ENCODE measurements at places on chromosomes 13 and 19.
A peak's percentile ranks its signal among the peaks of the same experiment; 100 is the strongest.

DNA sequence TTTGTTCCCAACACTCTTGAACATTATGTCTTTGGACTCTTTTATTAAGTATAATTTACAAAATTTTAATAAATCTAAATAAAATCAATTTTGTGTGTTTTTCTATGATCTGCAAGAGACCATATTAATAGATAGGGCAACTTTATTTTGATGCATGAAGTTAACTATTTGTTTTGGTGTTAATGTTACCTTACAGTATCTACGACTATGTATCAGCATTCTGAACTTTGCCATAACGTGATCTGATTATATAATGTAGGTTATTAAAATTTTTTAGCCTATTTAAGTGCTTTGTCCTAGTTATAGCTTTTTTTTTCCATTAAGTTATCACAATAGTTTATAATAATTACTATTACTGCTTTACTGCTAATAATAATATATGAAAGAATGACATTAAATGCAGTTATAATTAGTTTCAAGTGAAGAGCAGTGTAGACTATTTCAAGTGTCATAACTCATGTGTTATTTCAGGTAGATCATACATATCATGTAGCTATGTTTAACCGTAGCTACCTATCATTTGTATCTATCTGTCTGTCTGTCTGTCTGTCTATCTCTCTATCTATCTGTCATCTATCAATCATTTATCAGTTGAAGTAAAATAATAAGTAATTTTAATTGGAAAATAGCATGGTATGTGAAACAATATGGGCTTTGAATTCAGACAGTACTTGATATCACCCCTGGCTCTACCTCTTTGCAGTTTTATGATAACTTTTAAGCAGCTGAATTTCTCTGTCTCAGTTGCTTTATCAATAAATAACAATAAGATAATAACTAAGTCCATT, 229.7 kb downstream of the GPC5 start:
- DNase-seq, result no peak

- DNase-seq, result no peak
Observed at GRCh38 chr19:58262922-58263296, 15.8 kb upstream of the ZNF8 start.

GRCh38 chr19:14113762-14114414, 3.7 kb downstream of the PRKACA start:
- DNase-seq, result no peak

GRCh38 chr19:7187605-7188339, 106.4 kb downstream of the INSR start:
- DNase-seq, result no peak

DNA sequence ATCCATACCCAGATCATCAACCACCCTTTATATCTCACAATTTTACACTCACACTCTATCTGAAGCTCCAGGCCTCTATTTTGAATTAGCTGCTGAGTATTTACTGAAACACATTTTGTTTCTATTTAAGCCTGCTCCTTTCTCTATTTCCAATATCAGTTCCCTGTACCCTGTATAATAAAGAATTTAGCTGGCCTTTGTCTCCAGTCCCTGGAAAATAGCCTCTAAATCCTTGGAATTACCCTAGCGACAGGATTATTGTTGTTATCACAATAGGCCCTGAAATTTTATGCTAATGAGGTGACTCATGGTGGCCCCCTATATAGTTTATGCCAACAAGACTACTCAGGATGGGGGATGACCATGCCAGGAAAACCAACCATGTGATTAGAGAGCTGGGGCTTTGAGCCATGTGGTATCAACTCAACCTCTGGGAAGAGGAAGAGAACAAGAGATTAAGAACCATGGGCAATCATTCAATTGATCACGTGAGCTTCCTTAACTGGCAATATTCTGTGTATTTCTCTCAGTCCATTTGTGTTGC, 72.7 kb downstream of the KATNAL1 start:
- no peak for DNase-seq

DNA sequence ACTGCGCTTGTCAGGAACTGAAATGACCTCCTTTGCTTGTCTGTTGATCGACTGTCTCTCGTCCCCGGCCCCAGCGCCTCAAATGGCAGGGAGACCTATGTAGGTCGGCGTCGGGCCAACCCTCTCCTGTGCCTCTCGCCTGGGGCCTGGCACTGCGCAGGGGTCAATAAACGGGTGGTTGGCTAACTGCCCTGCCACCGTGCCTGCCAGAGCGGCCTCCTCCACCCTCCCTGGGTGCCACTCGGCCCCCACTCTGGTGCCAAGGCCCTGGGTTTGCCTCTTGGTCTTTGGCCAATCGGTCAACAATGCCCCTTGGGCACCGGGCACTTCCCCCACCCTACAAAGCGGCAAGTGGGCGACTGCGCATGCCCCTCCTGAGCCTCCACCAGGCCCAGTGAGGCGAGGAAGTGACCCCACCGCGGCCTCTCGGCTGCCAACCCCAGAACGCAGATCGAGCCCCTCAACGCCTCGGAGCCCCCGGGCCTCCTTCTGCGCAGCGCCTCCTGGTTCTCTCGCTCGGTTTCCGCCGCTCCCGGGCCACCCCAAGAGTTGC, 1.1 kb downstream of the KEAP1 start:
- peak; percentile 31 for DNase-seq

DNA sequence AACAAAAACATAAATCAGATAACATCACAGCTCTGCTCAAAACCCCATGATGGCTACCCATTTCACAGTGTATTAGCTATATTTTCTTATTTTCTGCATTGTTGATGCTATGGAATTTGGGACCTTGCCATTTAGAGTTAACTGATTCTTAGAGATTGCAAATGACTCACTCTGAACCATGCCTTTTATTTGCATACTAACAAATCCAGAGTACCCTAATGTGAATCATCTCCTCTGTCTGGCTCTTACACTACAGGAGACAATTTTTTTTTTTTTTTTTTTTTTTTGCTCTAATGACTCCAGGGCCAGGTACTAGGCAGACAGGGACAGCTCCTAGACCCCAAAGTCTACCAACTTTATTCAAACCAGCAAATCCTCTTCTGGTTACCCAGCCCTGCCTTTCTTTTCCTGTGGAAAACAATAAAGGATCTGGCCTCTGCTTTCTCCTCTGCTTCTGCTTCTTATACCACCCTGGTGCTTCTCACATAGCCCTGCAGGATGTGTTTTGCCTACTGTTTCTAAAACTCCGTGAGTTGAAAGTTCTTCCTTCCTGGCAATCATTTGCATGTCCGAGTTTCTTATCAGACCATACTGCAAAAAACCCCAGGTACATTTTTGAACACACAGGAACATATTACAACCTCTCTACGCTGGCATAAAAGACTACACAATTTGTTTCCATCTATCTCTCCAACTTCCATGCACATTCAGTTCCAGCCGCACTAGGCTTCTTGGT, 10.6 kb upstream of the ZNF460 start:
- no peak for DNase-seq

DNA sequence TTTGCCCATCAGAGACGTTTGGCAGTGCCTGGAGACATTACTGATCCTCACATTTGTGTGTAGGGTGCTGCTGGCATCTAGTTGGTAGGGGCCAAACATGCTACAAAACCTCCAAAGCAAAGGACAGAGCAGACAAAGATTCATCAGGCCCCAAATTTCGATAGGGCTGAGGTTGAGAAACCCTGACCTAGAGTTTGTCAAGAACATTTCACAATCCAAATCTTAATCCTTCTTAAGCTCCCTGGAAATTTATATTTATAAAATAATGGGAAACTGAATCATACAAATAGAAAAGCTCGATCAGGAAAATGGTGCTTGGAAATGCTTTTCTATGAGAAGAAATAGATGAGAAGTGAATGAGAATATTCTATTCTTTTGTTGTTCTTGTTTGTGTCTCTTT, 273.6 kb downstream of the DCT start:
- DNase-seq, result no peak

- peak; percentile 89 for DNase-seq
Observed at GRCh38 chr19:47243776-47244547, 12.4 kb upstream of the CCDC9 start.

DNA sequence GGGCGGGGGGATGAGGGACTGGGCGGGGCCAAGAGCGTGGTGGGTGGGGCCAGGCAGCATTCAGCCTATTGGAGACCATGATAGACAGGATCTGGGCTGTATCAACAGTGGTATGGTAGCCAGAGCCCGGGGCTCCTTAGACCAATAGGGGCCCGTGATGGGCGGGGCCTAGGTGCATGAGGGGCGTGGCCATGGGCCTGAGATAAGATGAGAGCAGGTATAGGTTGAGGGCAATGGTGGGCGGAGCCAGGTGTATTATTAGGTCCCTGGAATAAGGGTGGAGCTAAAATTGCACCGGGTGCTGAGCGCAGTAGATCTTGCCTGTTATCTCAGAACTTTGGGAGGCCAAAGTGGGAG, 5.3 kb downstream of the ABCA7 start:
- peak; percentile 83 for DNase-seq

DNA sequence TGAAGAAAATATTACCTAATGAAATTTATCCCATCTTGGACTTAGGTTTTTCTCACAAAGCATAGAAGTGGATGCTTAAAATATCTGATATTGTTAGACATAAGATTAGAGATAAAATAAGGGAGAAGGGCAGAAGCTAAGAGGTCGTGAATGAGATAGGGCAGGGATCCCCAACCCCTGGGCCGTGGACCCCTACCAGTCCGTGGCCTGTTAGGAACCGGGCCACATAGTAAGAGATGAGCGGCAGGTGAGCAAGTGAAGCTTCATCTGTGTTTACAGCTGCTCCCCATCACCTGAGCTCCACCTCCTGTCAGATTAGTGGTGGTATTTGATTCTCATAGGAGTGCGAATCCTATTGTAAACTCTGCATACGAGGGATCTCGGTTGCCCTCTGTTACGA, 202.9 kb downstream of the GPC5 start:
- DNase-seq, result no peak

GRCh38 chr19:38562096-38562495, 55.7 kb downstream of the MAP4K1 start:
- DNase-seq, result no peak

DNA sequence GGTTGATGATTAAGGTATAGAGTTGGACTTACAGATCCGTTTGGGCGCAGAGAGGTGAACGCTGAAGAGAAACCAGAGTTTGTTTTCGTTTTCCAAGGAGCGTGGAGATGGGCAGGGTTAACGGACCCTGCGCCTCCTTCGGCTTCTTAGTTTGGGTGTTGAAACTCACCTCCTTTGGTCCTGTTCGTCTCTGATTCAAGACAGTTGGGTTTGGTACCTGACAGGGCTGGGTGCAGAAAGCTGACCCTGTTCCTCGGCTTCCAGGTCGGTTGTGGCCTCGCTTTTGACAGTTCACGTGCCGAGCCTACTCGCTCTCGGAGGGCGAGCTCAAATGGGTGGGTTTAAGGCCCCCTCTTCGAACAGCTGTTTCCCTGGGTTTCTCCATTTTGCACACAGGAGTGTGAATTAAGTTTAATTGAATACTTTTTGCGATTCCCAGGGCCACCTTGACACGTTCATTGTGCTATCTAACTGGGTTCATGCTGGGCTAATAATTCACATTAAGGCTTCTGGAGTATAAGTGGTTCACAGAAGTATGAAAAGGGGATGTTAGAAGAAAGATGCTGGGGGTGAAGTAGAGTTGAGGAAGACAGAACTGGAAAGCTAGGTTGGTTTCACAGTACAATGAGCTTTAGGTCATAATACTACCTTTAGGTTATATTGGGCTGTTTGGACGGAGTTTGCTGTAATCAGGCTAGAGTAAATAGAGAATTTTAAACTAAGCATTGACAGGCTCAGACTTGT, 638 bp downstream of the USPL1 start:
- DNase-seq, result no peak

- DNase-seq, result no peak
Observed at GRCh38 chr13:80361298-80361697, 20.4 kb upstream of the SPRY2 start.

GRCh38 chr19:48551437-48552302, at the start of gene SULT2B1:
TSS of gene SULT2B1 (plus strand) at chr19:48552172. CDS start at chr19:48552253, 81 bp downstream.
- DNase-seq, result no peak

DNA sequence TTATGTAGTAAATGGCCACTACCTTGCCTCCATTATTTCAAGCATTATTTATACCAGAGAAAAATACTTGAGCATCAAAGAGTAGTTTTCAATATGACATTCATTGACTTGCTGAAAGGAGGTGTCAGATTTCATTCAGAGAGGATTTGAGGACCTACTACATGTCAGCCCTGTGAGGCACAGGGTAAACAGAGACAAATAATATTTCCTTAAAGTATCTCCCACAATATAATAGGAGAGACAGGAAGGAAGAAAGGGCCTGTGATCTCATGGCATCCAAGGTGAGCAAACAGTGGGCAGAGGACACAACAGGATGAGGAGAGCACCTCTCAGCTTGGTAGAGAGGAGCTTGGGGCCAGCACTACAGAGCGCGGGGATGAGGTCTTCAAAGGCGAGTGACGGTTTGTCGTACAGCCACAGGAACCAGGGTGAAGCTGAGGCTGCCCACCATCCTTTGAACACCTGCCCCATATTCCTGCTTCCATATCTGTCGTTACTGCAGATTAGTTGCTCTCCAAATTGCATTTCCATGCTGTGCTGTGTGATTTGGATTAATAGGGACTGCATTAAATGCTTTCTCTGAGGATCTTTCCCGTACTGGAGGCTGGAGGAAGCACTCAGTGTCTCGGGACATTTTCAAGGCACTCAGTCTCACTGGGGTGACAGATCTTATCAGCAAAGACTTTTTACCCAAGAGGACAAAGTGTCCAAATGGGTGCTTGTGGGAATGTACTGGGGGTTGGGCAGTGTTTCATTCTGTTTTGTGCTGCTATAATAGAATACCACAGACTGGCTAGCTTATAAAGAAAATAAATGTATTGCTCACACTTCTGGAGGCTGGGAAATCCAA, 59.2 kb downstream of the GJA3 start:
- no peak for DNase-seq

GRCh38 chr13:33927315-33927714, 109.4 kb downstream of the RFC3 start:
- no peak for DNase-seq

GRCh38 chr13:46463719-46464118, 76.7 kb upstream of the RUBCNL start:
- no peak for DNase-seq

GRCh38 chr13:67101730-67102467, 128.2 kb downstream of the PCDH9 start:
- no peak for DNase-seq

GRCh38 chr19:44807652-44808462, 1.0 kb upstream of the BCAM start:
- no peak for DNase-seq

Data from stimulated activated CD8-positive, alpha-beta memory T cell treated with anti-CD3 and anti-CD28 coated beads, Interleukin-7, amount 100 ng/mL, for 48 hours (primary cell).